ENCODE measurements at places on chromosomes 1 and 21.

DNA sequence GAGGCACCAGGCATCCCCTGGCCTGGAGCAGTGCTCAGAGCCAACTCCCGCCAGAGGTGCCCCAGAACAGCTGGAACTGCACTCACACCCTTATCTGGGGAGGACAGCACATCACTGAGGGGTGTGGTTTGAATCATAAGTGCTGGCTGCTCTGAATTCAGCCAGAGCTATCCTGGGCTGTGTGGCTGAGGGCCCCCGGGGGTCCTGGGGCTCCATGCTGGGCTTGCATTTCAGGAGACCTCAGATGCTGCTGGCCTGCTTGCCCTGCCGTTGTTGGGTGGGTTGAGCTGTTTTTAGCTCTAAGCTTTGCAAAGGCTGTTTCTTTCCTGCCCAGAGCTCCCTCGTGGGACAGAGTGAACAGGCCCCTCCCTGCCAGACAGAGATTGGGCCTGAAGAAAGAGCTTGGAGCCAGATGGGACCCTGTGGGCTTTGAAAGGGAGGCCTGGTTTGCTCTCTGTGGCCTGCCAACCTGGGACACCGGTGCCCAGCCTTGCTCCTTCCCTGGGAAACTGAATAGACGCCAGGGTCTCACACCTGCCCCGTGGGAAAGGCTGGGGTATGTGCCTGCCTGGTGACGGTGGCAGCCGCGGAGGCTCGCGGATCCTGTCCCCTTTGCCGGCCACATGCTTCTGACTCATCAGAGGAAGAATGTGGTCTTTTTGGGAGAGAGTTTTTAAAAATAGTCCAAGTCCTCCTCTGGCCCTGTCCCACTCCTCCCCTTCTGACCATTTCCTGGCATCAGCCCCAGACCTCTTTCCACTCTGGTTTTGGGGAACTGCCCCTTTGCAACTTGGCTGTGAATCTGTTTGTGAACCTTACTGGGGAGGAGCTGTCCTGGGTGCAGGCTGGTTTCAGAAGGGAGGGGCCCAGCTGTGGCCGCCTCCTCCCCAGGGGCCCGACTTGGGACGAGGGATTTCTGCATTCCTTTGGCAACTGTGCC lies 30.0 kb downstream of the ARHGEF10L start:
- DNase-seq, result no peak

GRCh38 chr1:14415396-14415795 lies 183.1 kb upstream of the KAZN start:
- DNase-seq, result no peak

DNA sequence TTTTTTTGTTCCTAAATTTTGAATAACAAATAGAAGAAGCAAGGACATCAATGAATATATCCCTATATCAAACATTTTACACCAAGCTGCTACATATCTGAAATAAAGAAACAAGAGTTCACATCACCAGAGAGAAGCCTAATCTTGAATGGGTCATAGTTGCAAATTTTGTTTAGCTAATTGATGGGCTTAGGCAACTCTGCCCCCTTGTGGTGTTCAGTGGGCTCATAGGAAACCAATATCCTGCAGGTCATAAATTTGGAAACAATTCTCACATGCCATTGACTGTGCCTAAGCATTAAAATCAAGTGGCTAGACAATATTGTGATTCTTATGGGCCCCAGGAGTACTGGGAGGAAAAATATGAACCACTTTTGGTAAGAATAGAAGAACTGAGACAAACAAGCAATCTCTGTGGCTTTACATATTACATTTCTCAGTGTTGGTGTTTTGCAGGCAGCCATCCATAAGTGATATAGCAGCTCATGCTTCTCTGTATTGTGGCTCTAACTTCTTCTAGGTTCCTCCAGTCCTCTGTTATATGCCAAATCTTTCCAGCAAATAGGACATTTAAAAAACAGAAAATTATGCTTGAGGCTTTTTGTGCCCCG lies 1262.8 kb upstream of the PRMT6 start:
- DNase-seq, result peak; percentile 30

DNA sequence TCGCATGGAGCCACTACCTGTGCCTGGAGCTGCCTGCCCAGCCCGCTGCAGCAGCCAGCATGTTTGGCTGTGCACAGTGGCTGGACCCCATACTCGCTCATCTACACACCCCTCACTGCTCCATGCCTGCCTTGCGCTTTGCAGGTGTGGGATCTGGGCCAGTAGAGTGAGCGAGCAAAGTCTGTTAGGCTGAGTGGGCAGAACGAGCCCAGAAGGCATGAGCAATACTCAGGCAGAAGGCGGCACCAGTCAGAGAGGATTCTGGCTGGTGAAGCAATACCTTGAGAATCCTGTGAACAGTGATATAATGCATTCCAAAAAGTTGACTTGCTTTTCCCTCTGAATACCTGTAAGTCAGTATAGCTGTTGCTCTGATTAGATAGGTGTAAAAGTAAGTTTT lies 816.4 kb downstream of the KCNT2 start:
- no peak for DNase-seq

- DNase-seq, result no peak
Observed at GRCh38 chr1:38745476-38746401, 113.8 kb downstream of the RRAGC start.

- DNase-seq, result no peak
Observed at GRCh38 chr1:63968663-63969440, 195.0 kb downstream of the ROR1 start.

DNA sequence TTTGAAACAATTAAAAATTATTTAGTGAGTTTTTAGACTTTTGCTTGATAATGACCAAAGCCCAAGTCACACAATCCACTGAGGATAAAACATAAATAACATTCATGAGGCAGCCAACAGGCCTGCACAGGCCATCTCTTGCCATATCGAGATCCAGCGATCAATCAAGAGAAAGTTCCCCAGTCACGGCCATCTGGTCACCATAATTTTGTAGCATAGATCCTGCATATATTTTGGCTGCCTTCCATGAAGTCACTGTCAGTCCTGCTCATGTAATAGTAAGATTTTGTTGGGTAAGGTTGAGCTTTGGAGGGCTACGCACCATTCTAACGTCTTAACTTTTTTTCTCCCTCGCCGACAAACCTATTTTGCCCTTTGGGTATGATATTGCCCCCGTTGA lies 17.5 kb downstream of the KPNA6 start:
- DNase-seq, result no peak

- no peak for DNase-seq
Observed at GRCh38 chr1:28680151-28680550, 11.6 kb downstream of the GMEB1 start.

DNA sequence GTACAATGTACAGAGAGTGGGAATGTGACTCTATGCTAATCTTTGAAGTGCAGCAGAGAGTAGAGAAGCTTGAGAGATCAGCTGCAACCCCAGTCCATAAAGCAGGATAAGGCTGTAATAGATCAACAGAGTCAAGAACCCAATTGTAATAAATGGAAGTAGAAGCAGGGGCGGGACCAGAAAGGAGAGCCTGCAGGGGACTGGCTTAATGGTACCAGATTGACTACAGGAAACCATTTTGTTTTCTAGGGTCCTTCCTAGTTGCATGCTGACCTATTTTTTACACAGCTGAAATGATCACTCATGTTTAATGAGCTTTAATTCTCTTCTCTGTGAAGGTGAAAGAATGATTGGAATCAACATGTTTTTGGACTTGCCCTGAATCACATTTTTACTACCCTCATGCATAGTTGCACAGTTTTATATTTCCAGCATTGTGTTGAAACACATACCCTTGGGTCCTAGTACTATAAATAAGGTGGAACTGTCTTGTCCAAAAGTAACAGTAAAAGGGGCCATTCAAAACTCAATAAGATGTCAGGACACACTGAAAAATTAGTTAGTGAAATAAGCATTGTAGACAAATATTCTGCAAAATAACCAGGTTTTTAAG lies 69.8 kb downstream of the GPR88 start:
- no peak for DNase-seq

- DNase-seq, result no peak
Observed at GRCh38 chr1:18257778-18258177, 150.2 kb downstream of the IGSF21 start.

- no peak for DNase-seq
Observed at GRCh38 chr1:29289493-29289892, 53.2 kb downstream of the PTPRU start.

GRCh38 chr1:198267921-198268320 lies 111.1 kb downstream of the NEK7 start:
- DNase-seq, result no peak

DNA sequence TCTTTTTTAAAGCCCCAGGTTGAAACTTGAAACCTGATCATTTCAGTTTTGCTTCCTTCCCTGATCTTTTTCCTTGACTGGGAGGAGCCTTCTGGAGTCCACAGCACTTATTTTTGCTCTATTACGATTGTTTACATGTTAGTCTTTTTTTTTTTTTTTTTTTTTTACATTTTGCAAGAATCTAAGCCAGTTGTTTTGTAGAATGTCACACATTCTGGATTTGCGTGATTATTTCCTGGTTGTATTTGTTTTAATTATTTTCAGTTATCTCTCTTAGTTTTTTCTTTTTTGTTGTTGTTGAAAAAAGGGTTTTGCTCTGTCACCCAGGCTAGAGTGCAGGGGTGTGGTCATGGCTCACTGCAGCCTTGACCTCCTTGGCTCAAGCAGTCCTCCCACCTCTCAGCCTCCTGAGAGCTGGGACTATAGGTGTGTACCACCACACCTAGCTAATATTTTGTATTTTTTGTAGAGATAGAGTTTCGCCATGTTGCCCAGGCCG lies 32.8 kb downstream of the OSBPL9 start:
- no peak for DNase-seq

GRCh38 chr1:164659621-164660411 lies 100.8 kb downstream of the PBX1 start:
- peak; percentile 31 for DNase-seq

DNA sequence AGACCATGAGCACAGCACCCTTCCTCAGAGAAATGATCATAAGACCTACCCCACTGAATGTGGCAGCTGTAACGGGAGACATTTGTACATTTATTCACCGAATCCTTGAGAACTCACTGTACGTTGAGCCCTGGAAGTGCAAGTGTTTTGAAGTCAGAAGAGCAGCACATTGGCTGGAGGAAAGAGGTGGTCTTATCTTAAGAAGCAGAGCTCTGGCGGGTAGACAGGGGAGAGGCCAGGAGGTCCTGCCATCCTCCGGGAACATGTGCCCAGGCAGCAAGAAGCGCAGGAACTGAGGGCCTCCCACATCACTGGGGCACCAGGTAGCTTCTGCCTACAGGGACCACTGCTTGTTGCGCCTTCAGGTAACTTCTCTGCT lies 169.2 kb upstream of the IRF2BP2 start:
- DNase-seq, result no peak

GRCh38 chr1:232835166-232835565 lies 29.9 kb downstream of the MAP10 start:
- no peak for DNase-seq

- DNase-seq, result no peak
Observed at GRCh38 chr1:248596615-248597014, 885 bp downstream of the OR2T10 start.

DNA sequence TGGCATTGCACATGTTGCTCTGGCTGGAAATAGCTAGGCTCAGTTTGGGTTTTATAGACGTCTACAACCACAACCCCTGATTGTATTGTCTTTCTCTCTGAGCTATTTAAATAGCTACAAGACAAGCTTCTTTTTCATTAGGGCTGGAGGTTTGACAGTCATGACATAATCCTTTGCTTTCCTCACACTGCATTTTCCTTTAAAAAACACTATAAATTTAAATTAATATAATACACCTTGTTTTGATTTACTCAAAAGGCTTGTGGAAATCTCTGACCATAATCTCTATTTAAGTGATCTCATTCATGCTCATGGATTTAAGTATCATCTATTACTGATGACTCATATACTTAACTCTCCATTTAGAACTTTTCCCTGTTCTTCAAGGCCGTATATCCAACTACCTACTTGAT lies 50.4 kb upstream of the PTGFR start:
- no peak for DNase-seq

GRCh38 chr1:218366322-218367052 lies 21.4 kb downstream of the TGFB2 start:
- peak; percentile 20 for DNase-seq

DNA sequence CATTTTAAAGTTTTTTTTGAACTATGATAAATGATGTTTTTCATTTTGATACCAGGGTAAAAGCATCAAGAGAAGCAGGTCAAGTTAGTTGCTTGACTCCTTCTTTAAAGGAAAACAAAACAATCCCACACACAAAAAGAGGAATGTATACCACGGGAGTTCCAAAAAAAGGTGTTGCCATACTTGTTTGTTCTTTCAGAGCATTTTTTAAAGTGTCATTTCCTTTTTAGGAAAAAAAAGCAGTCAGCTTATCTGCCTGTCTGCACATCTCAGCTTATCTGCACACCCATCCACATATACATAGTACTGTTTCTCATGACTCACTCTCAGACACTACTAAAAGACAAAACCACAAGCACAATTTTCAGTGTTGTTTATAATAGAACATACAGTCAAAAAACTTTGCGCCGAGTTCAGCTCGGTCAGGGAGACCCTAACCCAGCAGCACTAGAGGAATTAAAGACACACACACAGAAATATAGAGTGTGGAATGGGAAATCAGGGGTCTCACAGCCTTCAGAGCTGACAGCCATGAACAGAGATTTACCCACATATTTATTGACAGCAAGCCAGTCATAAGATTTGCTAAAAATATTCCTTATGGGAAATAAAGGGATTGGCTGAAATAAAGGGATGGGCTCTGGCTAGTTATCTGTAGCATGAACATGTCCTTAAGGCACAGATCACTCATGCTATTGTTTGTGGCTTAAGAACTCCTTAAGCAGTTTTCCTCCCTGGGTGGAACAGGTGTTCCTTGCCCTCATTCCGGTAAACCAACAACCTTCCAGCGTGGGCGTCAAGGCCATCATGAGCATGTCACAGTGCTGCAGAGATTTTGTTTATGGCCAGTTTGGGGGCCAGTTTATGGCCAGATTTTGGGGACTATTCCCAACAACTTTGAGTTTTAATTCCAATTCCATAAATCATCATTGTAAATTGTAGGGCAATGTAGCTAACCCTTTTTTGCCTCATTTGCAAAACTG lies 11.4 kb upstream of the MNDA start:
- DNase-seq, result no peak

GRCh38 chr1:156677616-156678596 lies 699 bp upstream of the NES start:
- DNase-seq, result peak; percentile 58

GRCh38 chr1:51768971-51769588 lies 109.4 kb downstream of the NRDC start:
- peak; percentile 9 for DNase-seq

GRCh38 chr1:160006312-160006940 lies 25.4 kb downstream of the PIGM start:
- DNase-seq, result peak; percentile 80

- no peak for DNase-seq
Observed at GRCh38 chr1:21663248-21663950, 5.8 kb downstream of the RAP1GAP start.

DNA sequence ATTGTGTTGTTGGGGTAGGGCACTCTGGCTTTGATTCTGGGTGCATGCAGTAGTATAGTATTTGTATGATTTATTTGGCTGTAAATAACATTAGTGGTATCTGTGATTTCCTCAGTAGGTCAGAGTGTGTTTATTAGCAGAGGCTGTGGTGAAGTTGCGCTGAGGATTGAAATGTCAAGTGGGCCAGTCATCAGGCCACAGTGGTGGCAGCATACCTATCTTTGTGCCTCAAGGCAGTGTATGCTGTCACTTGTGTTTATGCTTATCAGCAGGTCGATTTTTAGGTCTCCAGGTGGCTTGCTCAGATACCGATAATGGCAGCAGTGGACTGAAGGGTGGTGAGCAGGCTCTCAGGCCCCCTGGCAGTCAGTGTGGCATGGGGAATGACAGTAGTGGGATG lies 11.3 kb downstream of the LY9 start:
- no peak for DNase-seq

GRCh38 chr1:172414331-172414730 lies 6.2 kb upstream of the C1orf105 start:
- no peak for DNase-seq
